ENCODE measurements at places on chromosomes 13 and 19. TPM values are rescaled to one million over a fixed set of nuclear protein-coding genes. Genes with fewer than 3 reads are reported as not detected.

The ITGBL1 gene
- total RNA-seq: 45.1 TPM

The LYPD3 gene
- total RNA-seq: 0.50 TPM

The CBY2 gene
- not detected for total RNA-seq

The SGCG gene
- total RNA-seq: 1.5 TPM

The PSG11 gene
- not detected for total RNA-seq

The TUBA3C gene
- not detected for total RNA-seq

The NTF4 gene
- not detected for total RNA-seq

The CYP2F1 gene
- total RNA-seq: not detected

The ZSCAN18 gene
- total RNA-seq: 51.6 TPM

The TNFRSF19 gene
- total RNA-seq: 214 TPM

The CCL25 gene
- total RNA-seq: not detected

The LGALS14 gene
- total RNA-seq: not detected

The PSG1 gene
- 0.51 TPM for total RNA-seq

The TEKTIP1 gene
- not detected for total RNA-seq

The JAK3 gene
- total RNA-seq: 1.2 TPM

The ARRDC5 gene
- total RNA-seq: not detected

The CYP2A7 gene
- total RNA-seq: not detected

The B3GNT3 gene
- total RNA-seq: not detected

The URI1 gene
- 60.4 TPM for total RNA-seq

The ACP4 gene
- not detected for total RNA-seq

The ACOD1 gene
- total RNA-seq: not detected

The KRTDAP gene
- total RNA-seq: not detected

The NR2C2AP gene
- 3.3 TPM for total RNA-seq

The TINCR gene
- total RNA-seq: 0.17 TPM

The PNKP gene
- 21.1 TPM for total RNA-seq

The ARGLU1 gene
- total RNA-seq: 40.3 TPM

The LILRB1 gene
- not detected for total RNA-seq

The OR10H1 gene
- not detected for total RNA-seq

The RYR1 gene
- under 0.01 TPM for total RNA-seq

The RAB3D gene
- 15.4 TPM for total RNA-seq

The LRRC25 gene
- total RNA-seq: 4.6 TPM

The KASH5 gene
- not detected for total RNA-seq

The EXOC3L2 gene
- total RNA-seq: not detected

The PABPC3 gene
- total RNA-seq: 0.17 TPM

The CTXN1 gene
- total RNA-seq: 0.66 TPM

The ZNF98 gene
- total RNA-seq: not detected

The KCNC3 gene
- total RNA-seq: under 0.01 TPM

The DPF1 gene
- 0.50 TPM for total RNA-seq

The LAIR1 gene
- not detected for total RNA-seq

The PDE4A gene
- total RNA-seq: 3.1 TPM

The ZNF471 gene
- 9.2 TPM for total RNA-seq

The ZNF112 gene
- 9.1 TPM for total RNA-seq

The PLVAP gene
- total RNA-seq: not detected

The PRTN3 gene
- not detected for total RNA-seq

The SERPINE3 gene
- not detected for total RNA-seq

The ZNF44 gene
- total RNA-seq: 7.7 TPM

The IL4I1 gene
- 1.5 TPM for total RNA-seq

The CLEC17A gene
- not detected for total RNA-seq

The ZNF560 gene
- 3.3 TPM for total RNA-seq

The HNRNPM gene
- 51.5 TPM for total RNA-seq

The CGB5 gene
- total RNA-seq: not detected

The SMAD9 gene
- 4.8 TPM for total RNA-seq

The EPSTI1 gene
- total RNA-seq: 8.2 TPM

Measured in fibroblast of lung (primary cell).